ENCODE measurements at places on chromosomes 2 and 18. TPM values are rescaled to one million over a fixed set of nuclear protein-coding genes. Genes with fewer than 3 reads are reported as not detected.

DNA sequence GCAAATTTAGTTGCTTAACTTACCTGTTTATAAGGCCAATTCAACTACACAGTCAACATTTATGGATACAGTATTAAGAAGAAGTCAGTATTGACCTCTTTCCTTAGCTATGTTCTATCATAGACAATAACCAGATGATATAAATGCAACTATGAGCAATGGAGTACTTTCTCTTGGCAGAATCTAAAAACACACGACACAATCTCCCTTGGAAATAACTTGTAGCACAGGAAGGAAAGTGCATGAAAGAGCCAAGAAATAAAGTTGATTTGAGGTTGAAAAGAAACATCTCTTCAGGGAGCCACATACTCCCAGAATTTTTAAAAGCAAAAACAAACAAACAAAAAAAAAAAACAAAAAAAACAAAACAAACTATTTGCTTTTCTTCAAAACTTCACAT lies 145.0 kb downstream of the EVA1A start:
- no peak overlapping the region for H3K4me3 ChIP-seq
- H3K27ac ChIP-seq = no peak overlapping the region
- no peaks in the 10 kb centered on the region for H3K36me3 ChIP-seq
- DNase-seq = no peak

DNA sequence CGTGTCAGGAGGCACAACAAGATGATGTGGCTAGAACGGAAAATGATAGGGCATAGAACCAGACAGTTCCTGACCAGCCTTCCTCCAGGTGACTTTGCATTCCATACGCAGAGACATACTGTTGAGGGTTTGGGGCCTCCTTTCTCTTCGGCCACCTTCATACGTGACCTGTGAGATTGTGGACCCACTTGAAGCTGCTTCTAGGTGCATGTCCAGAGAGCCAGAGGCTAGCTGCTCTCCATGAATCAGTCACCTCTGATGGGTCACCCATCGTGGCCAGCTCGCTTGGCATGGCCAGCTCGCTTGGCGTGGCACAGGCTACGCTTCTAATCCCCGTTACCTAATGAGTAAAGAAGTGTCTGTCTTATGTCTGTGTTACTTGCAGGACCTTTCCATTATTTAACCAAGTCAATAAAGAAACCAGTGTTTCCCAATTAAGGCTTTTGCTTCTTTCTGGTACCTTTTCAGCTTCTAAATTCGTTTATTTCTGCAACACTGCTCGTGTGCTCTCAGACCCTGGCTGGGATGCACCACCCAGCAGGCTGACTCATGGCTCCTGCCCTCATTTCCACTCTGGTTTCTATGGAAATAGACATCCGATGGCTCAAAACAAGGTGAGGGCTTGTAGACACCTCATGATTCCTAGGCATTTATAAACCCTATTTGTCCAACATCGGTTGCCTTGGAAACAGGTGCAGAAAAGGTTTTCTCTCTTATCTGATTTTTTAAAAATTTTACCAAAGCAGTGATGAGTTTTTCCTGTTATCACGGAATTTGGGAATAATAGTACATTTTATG lies 86.7 kb upstream of the B3GNT7 start:
- no peak overlapping the region for H3K4me3 ChIP-seq
- H3K27ac ChIP-seq = no peak overlapping the region
- H3K36me3 ChIP-seq = no peaks in the 10 kb centered on the region

GRCh38 chr18:79245517-79246001 lies 150.2 kb upstream of the NFATC1 start:
- H3K27ac ChIP-seq = no peak overlapping the region
- no peak overlapping the region for H3K4me3 ChIP-seq
- H3K27me3 ChIP-seq = no peaks in the 10 kb centered on the region
- no peaks in the 10 kb centered on the region for H3K4me1 ChIP-seq
- H3K36me3 ChIP-seq = no peaks in the 10 kb centered on the region

DNA sequence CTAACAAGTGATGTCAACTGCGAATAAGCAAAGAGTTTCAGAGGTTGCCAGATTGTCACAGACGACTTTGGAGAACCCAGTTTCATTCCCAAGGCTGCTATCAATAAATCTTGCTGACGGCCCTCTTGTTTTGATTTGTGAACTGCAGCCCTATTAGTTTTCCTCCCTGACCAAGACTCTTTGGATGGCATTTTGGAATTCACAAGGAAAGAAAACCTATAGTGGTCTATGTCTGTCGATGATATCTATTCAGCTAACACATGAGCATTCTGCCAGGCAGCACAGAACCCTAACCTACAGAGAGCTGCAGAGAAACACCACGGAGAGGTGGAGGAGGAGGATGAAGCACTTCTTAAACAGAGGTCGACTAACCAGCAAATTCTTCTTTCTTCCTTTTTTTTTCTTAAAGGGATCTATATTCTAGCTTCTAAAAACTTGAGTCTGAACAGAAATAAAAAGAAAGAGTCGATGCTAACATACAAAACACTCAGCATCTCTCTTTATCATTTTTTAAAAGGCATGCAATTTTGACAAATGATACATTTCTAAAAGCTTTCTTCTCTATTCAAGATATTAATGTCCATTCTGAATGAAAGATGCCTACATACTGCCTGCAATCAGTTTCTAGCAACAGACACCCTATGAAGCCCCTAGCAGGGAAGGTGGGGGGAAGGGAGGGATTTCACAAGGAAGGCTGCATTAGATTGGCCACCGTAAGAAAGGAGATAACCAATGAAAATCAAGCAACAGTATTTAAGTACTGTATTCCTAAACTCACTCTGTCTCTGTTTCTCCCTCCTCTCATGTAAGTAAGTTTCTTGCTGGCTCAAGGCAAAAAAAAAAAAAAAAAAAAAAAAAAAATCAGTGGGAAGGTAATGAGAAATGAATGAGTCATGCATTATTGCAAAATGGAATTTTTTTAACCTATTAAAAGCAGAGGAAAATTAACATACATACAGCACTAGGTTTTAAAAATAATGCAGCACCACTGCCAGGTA lies 83.0 kb upstream of the CHRNA1 start:
- H3K27ac ChIP-seq = no peak overlapping the region
- no peaks in the 10 kb centered on the region for H3K4me1 ChIP-seq
- no peak for DNase-seq

DNA sequence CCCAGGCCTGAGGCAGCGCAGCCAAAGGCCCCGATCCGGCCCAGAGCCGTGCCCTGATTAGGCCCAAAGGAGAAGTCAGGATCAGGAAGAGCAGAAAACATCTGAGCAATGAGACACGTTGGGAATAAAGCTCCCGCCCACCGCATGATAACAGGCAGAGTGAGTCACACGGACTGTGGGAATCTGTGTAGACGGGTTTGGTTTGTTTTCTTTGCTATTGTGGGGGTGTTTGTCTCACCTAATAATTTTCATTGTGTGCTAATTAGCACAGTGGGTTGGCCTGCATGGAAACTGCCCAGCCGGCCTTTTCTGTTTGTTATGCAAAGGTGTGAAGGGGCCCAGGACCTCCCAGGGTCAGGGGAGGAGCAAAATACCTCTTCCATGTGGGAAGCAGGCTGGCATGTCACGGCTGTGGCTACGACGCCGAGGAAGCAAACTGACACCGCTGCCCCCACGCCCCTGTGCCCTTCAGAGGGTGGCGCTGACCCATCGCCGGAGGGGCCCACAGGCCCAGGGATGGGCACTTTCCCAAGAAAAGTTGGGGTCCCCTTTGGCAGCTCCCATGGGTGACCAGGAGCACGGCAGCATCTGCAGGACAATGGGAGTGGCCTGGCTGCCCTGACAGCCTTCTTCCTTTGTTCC lies 68.4 kb upstream of the CTDP1 start:
- no peak overlapping the region for H3K27ac ChIP-seq
- peak; percentile 69 for DNase-seq
- H3K4me3 ChIP-seq = no peak overlapping the region
- H3K36me3 ChIP-seq = no peaks in the 10 kb centered on the region
- no peaks in the 10 kb centered on the region for H3K27me3 ChIP-seq

DNA sequence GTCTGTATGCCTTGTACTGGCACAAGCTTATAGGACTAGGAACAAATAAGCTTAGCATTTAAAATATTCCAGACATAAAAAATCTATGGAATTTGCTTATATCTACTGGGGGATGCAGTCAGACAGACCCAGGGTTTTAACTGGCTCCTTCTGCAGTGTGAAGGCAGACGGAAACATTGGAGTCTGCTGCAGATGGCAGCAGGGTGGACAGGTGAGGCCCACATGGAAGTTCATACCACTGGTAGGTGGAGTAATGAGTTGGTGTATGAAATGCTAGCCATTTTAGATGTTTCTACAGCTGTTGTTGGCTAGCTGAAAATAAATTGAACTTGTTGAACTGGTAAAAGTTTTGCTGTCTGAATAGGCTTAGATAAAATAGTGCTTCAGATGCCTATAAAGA lies 17.7 kb downstream of the SPTBN1 start:
- DNase-seq = no peak
- peak overlapping the region; percentile 30 for H3K27ac ChIP-seq
- peaks cover 49% of the 10 kb centered on the region for H3K4me1 ChIP-seq
- H3K27me3 ChIP-seq = no peaks in the 10 kb centered on the region

- H3K4me3 ChIP-seq = no peak overlapping the region
- H3K27ac ChIP-seq = no peak overlapping the region
- no peaks in the 10 kb centered on the region for H3K36me3 ChIP-seq
- H3K27me3 ChIP-seq = no peaks in the 10 kb centered on the region
These were observed 13.5 kb downstream of the RHBDD1 start for GRCh38 chr2:226849349-226849748.

DNA sequence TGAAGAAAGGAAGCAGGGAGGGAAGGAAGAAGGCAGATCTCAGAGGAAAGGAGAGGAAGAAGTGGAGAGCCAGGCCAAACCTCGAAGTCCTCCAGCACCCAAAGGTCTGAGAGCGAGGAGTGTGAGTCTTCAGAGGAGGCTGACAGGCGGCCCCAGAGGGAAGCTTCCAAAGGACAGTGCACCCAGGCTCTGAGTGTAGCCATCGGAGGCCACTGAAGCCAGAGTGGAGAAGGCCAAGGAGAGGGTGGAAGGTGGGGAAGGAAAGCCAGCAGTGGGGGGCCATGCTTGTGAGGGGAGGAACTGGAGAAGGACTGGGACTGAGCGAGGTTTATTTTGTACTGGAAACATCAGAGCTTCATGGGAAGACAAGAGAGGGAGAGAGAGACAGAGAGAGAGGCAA lies 6.0 kb downstream of the ATP6V1B1 start:
- no peak for DNase-seq
- H3K4me1 ChIP-seq = no peaks in the 10 kb centered on the region
- H3K36me3 ChIP-seq = no peaks in the 10 kb centered on the region
- no peaks in the 10 kb centered on the region for H3K27me3 ChIP-seq
- H3K4me3 ChIP-seq = no peak overlapping the region

DNA sequence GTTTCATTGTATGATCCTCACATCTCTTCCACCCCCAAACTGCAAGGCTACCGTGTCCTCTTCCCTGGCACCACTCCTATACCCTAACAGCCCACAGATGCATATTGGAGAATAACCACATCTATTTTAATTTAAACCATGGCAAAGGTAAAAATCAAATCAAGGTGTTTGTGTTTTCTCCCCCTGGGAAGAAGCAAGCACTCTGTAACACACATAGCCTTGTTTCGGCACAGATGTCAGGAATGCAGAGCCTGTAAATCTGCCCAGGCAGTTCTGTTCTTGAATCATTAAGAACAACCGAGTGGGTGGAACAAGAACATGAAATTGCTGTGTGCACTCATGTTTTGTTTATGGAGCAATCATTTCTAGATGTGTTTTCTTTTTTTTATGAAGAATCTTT lies 6.8 kb upstream of the COX7A2L start:
- H3K36me3 ChIP-seq = no peaks in the 10 kb centered on the region
- no peak overlapping the region for H3K4me3 ChIP-seq
- no peak overlapping the region for H3K27ac ChIP-seq
- no peaks in the 10 kb centered on the region for H3K27me3 ChIP-seq
- no peak for DNase-seq

DNA sequence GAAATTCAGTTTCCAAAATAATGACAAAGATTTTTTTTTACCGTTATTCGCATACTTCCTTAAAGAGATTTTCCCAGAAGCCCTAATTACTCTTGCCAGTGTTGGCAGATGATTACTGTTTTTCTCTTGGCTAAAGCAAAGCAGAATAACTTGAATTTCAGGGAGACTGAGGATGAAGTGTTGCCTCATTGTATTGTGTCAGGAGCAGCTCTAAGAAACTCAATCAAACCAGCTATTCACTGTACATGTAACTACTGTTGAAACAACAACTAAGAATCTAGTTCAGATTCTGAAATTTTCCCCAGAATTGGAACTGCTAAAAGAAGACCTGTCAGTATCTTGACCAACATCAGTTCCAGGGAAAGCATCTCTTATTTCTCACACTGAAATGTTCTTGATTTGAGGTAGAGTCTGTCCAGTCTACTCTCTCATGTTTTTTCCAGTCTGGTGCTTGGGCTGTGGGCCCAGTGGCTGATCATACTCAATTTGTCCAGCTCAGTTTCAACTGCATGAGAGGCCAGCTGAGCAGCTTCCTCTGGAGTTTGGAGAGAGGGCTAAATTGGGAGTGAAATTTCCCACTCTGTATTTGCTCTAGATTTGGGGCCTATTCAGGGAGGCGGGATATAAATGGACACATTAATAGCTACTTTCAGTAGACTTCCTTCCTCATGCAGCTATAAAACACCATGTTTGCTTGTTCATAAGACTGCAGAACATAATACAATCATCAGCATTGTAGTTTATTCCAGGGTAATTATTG lies 78.5 kb downstream of the PPP1R1C start:
- no peak overlapping the region for H3K4me3 ChIP-seq
- H3K4me1 ChIP-seq = no peaks in the 10 kb centered on the region
- no peak for DNase-seq
- no peaks in the 10 kb centered on the region for H3K36me3 ChIP-seq
- no peaks in the 10 kb centered on the region for H3K27me3 ChIP-seq

DNA sequence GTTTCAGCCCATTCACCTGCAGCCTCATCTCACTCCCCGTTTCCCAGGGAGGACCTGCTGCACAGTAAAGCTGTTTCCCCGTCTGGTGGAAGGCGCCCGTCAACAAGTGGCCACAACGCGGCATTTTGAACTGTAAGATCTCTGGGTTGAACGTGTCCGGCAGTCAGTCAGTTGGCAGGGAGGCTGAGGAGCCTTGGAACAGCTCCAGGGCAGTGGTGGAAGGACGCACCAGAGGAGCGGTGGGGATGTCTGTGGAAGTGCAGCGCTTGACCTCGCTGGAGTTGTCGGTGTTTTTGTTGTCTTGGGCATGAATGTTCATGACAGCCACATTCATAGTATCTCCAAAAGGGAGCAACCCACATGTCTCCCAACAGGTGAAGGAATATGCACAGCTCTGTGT lies 31.4 kb upstream of the MBP start:
- H3K27me3 ChIP-seq = no peaks in the 10 kb centered on the region
- H3K4me3 ChIP-seq = no peak overlapping the region
- no peak for DNase-seq
- no peak overlapping the region for H3K27ac ChIP-seq

- H3K36me3 ChIP-seq = no peaks in the 10 kb centered on the region
- no peak overlapping the region for H3K4me3 ChIP-seq
- no peak for DNase-seq
These were observed 115.6 kb upstream of the AGAP1 start for GRCh38 chr2:235378246-235378645.

- no peak for DNase-seq
- H3K4me3 ChIP-seq = no peak overlapping the region
- no peak overlapping the region for H3K27ac ChIP-seq
- H3K36me3 ChIP-seq = no peaks in the 10 kb centered on the region
- no peaks in the 10 kb centered on the region for H3K27me3 ChIP-seq
These were observed 228.3 kb upstream of the SMAD2 start for GRCh38 chr18:48158721-48159120.

The NDUFV2 gene
- total RNA-seq = 108 TPM

The SRD5A2 gene
- 3.7 TPM for total RNA-seq

The LYG2 gene
- not detected for total RNA-seq

The RND3 gene
- total RNA-seq = 36.5 TPM

The RAPH1 gene
- 59.6 TPM for total RNA-seq
